ENCODE measurements at places on chromosomes 2 and 18.
A peak's percentile ranks its signal among the peaks of the same experiment; 100 is the strongest.

GRCh38 chr18:3199942-3200645, 19.7 kb downstream of the MYOM1 start:
- DNase-seq: no peak

- no peak for DNase-seq
These were observed 59.8 kb downstream of the SPRED2 start for GRCh38 chr2:65372619-65373018.

DNA sequence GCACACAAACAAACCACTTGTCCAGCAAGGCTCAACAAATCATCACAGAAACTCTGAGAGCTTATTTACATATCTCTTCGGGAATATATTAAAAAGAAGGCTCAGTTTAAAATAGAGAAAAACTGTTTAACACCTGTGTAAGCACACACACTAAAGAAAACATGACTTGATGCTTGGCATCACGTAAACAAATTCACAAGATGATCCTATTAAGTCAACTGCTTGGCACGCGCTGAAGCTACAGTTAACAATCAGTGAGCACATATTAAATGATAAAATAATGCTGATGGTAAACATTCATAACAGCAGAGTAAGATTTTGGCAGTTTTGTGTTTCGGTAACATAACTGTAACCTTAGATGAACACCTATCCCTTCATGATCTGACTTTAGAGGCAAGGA, 4.3 kb upstream of the HES6 start:
- DNase-seq: no peak

DNA sequence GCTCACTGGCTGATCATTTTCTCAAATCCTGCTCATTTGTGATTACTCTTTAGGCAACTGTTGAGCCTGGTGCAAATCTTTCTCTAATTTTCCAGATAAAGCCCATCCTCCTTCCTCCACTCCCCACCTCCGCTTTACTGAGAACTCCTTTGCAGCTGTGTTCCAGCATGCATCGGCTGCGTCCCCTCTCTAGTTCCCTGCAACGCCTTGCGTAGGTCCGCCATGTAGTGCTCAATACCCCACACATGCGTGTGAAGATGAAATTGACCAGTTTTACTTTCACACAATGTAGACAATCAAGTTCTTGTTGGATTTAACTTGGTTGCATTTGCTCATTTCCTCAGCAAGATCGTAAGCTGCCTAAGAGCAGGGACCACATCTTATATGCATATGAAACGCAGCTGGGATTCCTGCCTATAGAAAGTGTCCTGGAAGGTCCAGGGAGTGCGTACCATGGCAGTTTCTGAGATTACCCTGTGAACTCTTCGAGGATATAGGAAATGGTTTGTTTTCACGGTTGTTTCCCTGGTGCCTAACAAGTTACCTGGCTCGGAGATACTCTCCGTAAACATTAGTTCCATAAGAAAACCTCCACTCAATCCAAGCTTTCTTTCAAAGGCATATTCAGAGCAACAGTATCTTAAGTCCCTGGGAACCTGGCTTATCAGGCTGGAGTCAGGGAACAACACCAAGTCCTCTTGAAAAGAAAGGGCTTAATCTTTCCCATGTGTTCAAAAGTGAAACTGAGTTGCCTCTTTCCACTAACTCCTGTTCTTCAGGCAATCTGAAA, 766.4 kb upstream of the ID2 start:
- no peak for DNase-seq

GRCh38 chr2:204109681-204110080, 173.1 kb downstream of the ICOS start:
- DNase-seq: peak; percentile 10

- no peak for DNase-seq
These were observed 18.0 kb downstream of the RAPGEF4 start for GRCh38 chr2:172753610-172754009.

GRCh38 chr18:35692866-35693265, 111.3 kb downstream of the GALNT1 start:
- no peak for DNase-seq

- DNase-seq: no peak
These were observed 53.6 kb upstream of the SLC14A1 start for GRCh38 chr18:45670281-45670962.

DNA sequence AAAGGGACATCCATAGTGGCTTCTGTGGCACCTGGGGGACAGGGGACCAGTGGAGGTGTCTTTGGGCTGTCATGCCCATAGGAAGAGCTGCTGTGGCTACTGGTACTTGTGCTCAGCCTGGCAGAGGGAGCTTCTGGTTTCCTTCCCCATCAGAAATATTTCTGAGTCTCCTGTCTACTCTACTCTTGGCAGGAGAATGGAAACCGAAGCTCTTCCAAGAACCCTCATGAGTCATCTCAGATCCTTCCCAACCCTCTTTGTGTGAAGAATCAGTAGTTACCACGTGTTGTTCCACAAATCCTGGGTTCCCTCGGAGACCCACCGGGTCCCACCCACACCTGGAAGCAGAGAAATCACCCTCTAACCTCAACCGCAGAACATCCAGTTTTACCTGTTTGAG, 234.9 kb downstream of the FHOD3 start:
- DNase-seq: no peak

DNA sequence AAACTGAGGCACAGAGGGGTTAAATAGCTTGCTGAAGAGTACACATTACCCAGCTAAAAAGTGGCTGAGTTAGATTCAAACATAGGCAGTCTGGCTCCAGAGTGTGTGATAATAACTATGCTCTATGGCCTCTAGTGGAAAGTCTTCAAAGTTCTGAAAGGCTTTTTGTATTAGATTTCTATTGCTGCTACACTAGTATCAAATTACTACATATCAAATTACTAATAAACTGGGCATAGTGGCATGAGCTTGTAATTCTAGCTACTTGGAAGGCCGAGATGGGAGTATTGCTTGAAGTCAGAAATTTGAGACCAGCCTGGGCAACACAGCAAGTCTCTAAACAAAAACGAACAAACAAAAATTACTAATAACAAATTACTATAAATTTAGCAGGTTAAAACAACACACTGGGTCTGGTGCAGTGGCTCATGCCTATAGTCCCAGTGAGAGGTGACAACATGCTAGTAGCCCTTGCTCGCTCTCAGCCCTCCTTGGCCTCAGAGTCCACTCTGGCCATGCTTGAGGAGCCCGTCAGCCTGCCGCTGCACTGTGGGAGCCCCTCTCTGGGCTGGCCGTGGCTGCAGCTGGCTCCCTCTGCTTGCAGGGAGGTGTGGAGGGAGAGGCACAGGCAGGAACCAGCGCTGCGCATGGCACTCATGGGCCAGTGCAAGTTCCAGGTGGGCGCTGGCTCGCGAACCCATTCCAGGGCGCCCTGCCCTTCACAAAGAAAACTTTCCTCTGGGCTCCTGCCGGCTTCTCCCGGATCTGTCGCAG, 38.2 kb upstream of the TWSG1 start:
- no peak for DNase-seq

- no peak for DNase-seq
These were observed 11.1 kb downstream of the TRAPPC8 start for GRCh38 chr18:31931886-31932240.

DNA sequence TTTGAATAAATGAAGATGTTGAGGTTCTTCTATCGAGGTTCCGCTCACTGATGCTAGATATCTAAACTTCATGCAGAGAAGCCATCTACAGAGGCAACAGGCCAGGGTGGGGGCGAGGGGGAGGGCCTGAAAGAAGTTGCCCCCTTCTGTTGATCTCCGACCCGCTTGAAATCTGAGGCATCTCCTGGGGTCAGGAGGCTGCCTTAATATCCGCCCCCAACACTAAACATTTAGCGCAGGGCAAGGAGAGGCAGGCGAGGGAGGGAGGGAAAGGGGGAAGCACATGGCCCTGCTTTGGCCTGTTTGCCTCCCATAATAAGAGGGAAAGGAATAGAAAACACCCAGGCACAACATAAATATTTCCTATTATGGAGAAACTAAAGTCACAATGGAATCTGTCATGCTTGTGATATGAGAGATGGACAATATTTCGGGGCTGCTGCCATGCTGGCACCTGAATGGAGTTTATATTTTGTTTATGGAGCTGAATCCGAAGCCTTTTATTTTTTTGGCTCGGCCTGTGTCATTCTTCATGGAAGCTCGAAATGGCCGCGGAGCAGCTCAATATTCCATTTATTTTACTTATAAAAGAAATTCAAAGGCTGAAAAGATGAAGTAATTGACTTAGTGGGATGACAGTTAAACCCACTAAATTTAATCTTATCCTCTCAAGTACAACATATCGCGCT, 221.1 kb downstream of the INSIG2 start:
- DNase-seq: no peak

- DNase-seq: no peak
These were observed 92.9 kb downstream of the PXDN start for GRCh38 chr2:1651121-1652033.

- no peak for DNase-seq
These were observed 118.9 kb downstream of the PXDN start for GRCh38 chr2:1625281-1626001.

DNA sequence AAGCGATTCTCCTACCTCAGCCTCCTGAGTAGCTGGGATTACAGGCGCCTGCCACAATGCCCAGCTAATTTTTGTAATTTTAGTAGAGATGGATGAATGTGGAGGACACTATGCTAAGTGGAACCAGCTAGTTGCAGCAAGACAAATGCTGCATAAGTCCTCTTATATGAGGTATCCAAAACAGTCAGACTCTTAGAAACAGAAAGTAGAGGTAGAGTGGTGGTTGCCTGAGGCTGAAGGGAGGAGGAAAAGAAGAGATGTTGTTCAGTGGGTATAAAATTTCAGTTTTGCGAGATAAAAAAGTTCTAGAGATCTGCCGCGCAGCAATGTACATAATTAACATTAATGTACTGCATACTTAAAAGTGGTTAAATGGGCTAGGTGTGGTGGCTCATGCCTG, 145.3 kb upstream of the SPRED2 start:
- no peak for DNase-seq

DNA sequence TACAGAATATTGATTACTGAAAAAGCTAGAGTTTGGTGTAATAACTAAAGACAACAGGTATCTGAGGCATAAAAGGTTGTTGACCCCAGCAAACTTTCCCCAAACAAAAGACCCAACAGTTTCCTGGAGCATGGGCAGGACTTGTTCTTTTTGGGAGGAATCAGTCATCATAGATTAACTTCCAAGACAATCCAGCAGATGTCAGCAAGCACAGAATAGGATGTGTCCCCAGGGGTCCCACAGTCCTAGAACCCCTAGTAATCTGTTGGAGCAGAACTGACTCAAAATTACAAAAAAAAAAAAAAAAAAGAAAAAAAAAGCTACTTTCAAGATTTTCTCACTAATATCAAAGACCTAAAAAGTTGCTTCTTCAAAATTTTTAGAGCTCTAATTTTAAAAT, 564.7 kb upstream of the SLC39A10 start:
- DNase-seq: peak; percentile 62

DNA sequence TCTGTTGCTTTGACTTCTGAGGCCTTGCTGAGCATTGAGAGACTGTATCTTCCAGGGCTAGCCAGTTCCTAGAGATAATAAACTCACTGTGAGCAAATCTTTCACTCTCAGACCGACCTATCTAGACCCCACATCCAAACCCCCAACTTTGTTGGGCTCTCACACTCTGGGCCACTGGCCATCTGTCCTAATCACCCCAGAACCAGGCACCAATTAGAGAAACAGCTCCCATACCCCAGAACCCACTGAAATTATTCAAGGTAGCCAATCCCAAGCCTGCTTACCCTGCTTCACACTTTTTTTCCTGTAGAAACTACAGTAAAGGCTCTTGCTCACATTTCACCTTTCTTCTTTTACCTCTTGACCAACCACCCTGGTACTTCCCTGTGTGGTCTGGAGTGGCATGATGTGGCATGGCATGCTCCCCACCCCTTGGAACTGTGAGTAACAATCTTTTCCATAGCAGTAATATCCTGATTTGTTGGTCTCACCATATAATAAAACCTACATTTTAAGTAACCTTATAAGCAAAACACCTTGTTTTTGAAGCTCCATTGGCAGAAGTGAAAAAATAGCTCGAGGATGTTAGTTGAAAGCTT, 55.2 kb downstream of the ANKRD12 start:
- no peak for DNase-seq

- no peak for DNase-seq
These were observed 41.1 kb downstream of the LCLAT1 start for GRCh38 chr2:30488012-30488659.

DNA sequence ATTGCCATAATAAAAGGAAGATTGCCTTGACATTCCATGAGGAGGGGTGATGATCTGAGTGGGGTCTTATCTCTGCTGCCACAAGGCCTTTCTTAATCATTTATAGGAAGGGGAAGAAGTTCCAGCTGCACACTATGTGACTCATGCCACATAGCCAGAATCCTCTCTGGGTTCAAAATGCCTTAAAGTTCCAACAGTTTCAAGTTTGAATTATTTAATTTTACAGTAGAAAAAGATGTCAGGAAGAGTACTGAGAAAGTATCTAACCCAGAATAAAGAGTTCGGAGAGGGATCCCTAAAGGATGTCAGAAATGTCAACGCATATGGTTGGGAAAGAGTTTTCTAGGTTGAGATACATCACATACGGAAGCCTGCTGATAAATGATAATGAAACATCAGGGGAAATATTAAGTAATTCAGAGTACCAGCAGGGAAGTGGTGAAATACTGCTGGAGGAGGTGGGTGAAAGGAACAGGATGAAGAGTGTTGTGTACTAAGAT, 999.9 kb downstream of the TSN start:
- DNase-seq: no peak

- no peak for DNase-seq
These were observed 353.2 kb downstream of the METTL4 start for GRCh38 chr18:2218101-2218500.

DNA sequence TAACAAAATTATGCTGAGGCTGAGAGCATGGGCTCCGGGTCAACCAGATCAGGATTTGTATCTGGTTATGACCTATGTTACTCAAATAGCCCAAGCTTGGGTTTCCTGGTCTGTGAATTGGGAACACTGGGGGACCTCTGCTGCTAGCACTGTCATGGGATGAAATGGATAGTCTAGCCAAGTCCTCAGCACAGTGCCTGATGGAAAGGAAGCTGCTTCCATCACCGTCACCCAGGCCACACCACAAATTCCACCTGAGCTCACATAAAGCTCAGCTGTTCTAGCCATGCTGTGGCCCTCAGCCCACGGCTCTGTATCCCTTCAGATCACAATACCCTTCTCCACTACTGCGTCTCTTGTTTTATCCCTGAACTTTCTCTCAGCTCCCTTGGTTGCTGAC, 179.6 kb upstream of the SP5 start:
- DNase-seq: peak; percentile 24

GRCh38 chr2:19086231-19086651, 272.2 kb downstream of the OSR1 start:
- DNase-seq: no peak

- DNase-seq: no peak
These were observed 8.0 kb downstream of the PCARE start for GRCh38 chr2:29066271-29066860.

DNA sequence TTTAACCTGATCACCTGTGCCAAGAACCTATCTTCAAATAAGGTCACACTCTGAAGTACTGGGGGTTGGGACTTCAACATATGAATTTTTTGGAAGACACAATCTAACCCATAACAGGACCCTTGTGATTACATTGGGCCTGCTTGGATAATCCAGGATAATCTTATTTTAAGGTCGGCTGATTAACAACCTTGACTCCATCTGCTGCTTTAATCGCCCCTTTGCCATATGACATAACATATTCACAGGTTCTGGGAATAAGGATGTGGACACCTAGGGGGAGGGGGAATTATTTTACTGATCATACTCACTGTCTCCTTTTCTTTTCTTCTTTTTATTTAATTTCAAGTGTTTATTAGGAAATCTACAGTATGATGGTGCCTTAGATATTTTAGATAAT, 34.8 kb downstream of the CDH20 start:
- no peak for DNase-seq

- peak; percentile 74 for DNase-seq
These were observed 81.9 kb downstream of the CLIP4 start for GRCh38 chr2:29196792-29197788.
